Stimulated activated CD4-positive, alpha-beta T cell treated with anti-CD3 and anti-CD28 coated beads, Interleukin-15, amount 100 ng/mL, for 24 hours (primary cell): ENCODE measurements at places on chromosomes 1 and 21.

DNA sequence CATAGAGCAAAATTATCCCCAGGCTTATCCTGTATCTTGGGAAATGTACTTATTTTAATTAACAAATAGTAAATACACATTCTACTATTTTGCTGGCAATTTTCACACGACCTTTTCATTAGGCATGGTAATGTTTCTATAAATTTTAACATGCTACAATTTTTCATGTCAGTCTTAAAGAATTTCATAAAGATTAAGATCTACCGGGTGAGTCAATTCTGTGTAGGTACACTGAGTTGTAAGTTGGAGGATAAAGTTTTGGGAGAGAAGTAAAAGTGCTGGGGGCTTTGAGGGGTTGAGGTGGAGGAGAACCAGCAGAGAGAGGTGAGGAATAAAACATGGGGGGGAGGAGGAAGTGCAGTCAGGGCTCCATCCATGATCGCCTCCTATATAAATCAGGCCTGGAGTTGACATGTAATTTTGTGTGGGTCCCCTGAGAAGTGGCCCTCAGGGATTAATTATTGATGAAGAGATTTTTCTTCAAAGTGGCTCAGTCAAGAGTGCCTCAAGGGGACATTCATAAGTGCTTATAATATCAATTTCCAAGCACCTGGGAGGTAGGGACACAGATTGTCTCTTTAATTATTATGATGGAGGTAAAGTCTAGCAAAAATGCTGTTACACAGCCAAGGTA lies 7.2 kb downstream of the DPYD start:
- no peak for DNase-seq

DNA sequence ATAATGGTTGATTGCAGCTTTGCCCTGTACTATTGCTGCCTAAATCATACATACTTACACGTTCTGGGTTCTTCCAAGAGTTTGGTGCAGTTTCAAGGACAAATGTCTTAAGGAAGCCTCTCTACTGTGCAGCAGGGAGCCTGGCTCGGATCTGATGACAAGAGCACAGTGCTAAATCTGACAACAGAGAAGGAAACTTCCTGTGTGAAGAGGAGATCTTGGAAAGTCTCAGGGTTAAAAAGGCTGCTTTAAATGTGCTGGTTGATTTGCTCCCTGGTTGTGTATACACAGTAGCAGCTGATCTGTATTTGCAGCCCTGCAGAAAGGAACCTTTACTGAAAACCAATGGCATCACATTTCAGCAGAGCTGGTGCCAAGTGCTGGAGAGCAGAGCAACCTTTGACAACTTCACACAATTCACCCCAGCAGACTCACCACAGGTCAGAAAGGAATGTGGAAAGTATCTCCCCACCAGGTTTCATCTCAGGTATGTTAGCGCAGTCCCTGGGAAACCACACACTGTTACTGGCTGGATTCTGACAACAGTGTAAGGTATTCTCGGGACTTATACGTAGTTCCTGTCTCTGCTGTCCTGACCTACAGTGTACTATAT lies 355.0 kb upstream of the ESRRG start:
- no peak for DNase-seq

GRCh38 chr1:179042700-179043099 lies 17.0 kb downstream of the FAM20B start:
- DNase-seq = no peak

DNA sequence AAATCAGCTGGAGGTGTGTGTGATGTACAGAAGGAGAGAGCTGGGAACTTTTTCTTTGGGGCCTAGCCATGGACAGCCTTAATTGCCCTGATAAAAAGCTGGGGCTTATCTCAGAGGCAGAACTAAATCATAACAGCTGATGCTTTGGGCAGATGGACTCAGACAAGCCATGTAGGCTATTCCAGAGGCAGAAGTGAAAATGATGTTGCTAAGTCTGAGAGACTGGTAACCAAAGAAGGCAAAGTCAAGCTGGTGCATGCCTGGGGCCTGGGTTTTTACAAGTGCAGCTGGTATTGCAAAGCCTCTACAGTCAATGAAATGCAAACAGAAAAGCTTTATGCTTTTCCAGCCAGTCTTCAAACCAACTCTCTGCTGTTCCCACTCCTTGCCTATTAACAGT lies 39.0 kb upstream of the LMX1A start:
- no peak for DNase-seq

DNA sequence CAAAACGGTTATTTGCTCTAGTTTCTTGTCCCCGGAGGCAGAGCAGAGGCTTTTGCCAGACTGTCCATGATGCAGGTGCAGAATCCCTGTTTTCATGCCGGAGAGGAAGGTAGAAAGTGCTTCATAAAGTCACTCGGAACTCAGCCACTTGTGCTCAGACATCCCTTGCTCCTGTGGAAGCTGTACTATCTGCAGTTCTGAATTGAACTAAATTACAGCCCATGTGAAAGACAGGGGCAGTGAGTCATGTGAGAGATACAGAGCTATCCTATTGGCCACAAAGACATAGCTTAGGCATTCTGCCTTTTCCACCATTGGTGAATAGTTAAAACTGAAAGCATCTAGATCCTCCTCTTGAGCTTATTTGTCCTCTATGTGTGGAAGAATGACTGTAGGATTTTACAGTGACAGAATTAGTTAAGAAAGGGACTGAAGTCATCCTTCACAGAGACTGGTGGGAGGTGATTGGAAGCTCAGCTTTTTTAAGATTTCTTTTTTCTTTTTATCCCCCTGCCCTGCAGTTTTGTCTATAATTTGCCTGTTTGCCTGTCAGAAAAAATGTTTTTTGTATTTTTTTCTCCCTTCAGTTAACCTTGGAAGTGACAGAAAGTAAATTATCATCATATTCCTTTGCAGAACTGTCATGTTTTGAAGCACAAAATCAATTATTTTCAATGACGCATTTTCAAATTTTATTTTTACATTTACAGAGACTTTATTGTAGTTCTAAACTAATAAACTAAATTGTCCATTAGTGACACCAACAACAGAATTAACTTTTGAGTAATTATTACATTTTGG lies 298.6 kb downstream of the PTPRC start:
- DNase-seq = peak; percentile 39

- DNase-seq = no peak
Observed at GRCh38 chr1:62396871-62397270, 40.0 kb upstream of the USP1 start.
